ENCODE measurements at places on chromosomes 2 and 18.

DNA sequence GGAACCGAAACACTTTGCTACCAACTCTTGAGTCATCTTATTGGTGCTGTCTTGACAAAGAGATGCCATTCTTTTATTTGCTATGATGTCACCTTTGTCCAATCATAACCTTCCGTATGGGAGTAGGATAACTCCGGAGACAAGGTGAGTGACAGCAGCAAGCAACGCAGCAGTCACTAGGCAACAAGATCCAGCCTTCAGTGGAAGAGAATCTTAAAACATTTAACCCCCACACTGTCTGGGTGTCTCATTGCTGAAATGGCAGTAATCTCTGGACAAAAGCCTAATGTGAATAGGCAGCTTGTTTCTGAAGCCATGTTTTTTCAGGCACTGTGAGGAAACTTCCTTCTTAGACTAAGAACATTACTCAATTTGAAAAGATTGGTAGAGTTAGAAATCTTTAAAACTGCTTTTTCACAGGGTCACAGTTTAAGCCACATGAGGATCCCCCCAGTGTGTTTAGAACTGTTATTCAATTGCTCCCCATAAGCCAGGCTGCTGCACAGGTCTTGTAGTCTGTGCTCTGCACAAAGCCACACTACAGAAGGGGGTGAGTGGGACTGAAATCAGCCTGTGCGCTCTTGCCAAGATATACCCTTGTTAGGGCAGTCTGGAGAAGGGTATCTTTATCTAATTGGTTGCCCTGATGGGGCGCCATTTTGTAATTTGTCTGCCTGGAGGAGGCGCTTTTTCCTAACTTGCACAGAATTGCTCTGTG is 131.5 kb upstream of the STON1 start:
- DNase-seq, result no peak

- DNase-seq, result no peak
Measured at GRCh38 chr2:129117434-129117833, 798.8 kb upstream of the HS6ST1 start.

DNA sequence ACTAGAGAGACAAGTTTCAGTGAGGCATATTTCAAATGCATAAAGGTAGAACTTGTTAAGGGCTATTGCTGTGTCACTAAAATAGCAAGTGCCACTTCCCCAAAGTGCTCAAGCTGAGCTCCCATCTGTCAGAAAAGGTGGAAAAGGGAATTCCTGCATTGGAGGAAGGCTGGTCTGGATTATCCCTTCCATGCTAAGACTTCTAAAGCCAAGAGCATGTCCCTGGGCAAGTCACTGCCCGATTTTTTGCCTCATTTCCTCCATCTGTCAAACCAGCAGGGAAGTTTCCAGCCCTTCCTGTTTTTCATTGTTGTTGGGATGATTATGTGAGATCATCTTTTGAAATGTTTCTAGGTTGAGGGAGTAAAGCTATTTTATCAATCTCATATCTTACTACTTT is 175.5 kb downstream of the SETBP1 start:
- no peak for DNase-seq

- DNase-seq, result no peak
Measured at GRCh38 chr2:155393406-155393805, 694.9 kb downstream of the KCNJ3 start.

- DNase-seq, result no peak
Measured at GRCh38 chr2:130363479-130363878, 7.6 kb downstream of the PTPN18 start.

GRCh38 chr2:41062336-41062735 is 610.4 kb upstream of the SLC8A1 start:
- DNase-seq, result no peak

GRCh38 chr2:210252699-210253606 is 27.7 kb upstream of the ACADL start:
- DNase-seq, result no peak

GRCh38 chr2:159442159-159442852 is 155.8 kb upstream of the WDSUB1 start:
- no peak for DNase-seq

GRCh38 chr2:10909050-10909995 is 2.4 kb upstream of the KCNF1 start:
- DNase-seq, result no peak

GRCh38 chr2:227772197-227772661 is 26.5 kb downstream of the SCYGR8 start:
- DNase-seq, result no peak

DNA sequence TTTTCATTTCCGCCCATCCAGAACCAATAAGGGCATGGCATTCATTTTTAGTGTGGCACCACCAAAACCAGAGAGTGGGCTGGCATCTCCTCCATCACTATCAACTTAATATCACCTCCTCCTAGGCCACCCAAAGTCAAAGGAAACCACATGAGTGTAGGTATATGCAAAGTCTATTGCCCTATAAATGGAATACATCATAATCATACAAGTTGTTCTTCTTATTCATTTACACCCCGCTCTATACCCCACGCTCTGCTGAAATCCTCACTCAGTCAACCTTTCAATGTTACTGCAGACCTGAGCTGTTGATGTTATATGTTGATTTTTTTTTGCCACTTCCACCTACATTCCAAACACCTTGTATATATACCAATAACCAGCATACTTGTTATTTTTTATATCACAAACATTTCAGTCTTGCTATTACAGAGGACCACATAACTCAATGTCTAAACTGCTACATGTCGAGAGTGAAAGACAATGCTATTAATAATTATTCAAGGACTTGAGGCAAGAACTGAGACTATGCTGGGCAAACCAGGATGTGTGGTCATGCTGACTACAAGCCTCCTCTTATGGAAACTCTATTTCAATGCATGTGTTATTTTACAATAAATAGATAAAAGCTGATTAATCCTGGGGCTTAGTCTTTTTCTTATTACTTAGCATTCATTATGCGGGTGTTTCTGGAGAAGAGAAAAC is 466.5 kb upstream of the ID2 start:
- no peak for DNase-seq

DNA sequence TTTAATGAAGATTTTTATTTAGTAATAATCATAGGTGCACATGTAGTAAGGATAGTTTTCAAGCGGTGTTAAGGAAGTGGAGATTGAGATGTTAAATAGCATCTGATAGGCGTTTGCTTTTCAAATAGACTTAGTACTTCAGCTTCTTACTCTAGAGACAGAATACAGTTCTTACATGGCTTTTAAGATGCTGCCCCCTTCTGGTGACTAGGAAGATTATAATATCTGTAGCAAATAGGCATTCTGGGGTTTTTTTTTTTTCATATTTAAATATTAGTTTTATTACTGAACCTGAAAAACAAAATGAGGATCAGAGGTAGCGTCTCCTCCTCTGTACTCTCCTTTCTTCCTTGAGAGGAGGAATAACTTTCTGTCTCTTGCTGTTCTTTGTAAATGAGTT is 100.2 kb downstream of the AGAP1 start:
- DNase-seq, result no peak

GRCh38 chr2:181839811-181840210 is 51.7 kb upstream of the ITPRID2 start:
- no peak for DNase-seq

GRCh38 chr2:193294371-193294770 is 1099.6 kb upstream of the TMEFF2 start:
- DNase-seq, result no peak

DNA sequence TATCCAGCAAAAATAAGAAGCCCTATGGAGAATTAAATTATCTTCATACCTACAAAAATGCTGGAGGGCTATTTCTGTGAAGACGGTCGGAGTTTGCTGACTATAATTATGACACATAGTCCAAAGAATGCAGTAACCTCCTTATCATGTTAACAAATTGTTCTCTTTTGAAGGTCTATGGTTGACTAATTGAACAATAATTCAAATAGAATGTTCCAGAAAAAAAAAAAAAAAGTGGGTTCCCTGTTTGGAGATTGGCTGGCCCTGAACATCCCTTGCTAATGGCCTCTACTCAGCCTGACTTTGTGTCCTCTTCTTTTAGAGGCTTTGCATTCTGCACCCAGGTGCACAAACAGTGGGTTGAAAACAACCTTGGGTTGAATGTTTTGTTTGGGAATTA is 82.8 kb upstream of the CCBE1 start:
- no peak for DNase-seq

GRCh38 chr2:223027442-223027841 is 24.5 kb upstream of the KCNE4 start:
- DNase-seq, result peak; percentile 52
